ENCODE measurements at places on chromosomes 4 and X.
A peak's percentile ranks its signal among the peaks of the same experiment; 100 is the strongest.

GRCh38 chr4:182854466-182854865, 62.7 kb downstream of the DCTD start:
- no peak for DNase-seq

DNA sequence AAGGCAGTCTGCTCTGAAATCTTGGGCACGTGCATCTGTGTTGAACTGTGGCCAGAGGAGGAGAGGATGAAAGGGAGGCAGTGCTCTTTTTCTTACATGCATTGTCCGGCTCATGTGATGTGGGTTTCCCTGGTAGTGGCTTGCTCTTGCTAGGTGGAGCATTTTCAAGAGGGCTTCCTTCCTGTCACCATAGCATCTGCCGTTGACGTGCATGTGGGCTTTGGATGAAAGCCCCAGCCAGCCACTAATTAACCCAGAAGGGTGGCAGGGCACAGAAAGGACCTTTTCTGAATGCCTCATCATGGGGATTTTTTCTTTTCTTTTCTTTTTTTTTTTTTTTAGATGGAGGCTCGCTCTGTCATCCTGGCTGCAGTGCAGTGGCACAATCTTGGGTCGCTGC, 121.3 kb downstream of the GPR143 start:
- peak; percentile 9 for DNase-seq

- no peak for DNase-seq
Observed at GRCh38 chr4:71958978-71959377, 72.8 kb upstream of the NPFFR2 start.

DNA sequence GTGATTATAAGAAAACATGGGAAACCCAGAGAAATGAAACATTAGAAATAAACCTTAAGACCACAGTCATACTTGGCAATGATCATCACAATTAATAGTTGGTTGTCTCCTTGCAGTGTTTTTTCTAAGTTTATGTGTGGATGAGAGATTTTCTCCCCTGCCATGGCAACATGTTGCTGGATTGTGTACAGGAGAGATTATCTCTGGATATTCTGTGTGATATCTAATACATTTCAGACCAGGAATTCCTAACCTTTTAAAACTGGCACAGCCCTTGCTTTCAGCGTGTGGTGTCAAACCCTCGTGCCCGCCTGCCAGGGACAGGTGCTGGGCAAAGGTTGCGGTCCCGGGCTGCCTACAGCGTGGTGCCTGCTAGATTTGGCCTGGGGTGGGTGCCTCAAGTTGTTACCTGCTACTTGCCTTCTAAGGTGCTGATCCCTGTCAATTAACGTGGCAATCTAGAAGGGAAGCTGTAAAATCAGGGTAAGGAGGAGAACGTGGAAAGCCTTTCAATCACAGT, 100.5 kb downstream of the TMEM131L start:
- DNase-seq: no peak

All from T-helper 17 cell (primary cell).